Left lung (tissue), 14 donors: ENCODE measurements at places on chromosomes 1 and 21. TPM values are rescaled to one million over a fixed set of nuclear protein-coding genes. Genes with fewer than 3 reads are reported as not detected.

Gene PPM1J
- total RNA-seq: 0.93 TPM

Gene RGS13
- 1.4 TPM for total RNA-seq

- DNase-seq: no peak
- H3K36me3 ChIP-seq: no peaks in the 10 kb centered on the region
- peak overlapping the region; percentile 86 for H3K27ac ChIP-seq
- H3K27me3 ChIP-seq: no peaks in the 10 kb centered on the region
- H3K4me3 ChIP-seq: peak overlapping the region; percentile 79
These were observed 314 bp downstream of the DPH5 start for GRCh38 chr1:101025283-101025656.

GRCh38 chr1:87155170-87155569 lies 173.5 kb upstream of the LMO4 start:
- no peaks in the 10 kb centered on the region for H3K36me3 ChIP-seq
- H3K27me3 ChIP-seq: peaks cover 9% of the 10 kb centered on the region
- no peak overlapping the region for H3K27ac ChIP-seq

DNA sequence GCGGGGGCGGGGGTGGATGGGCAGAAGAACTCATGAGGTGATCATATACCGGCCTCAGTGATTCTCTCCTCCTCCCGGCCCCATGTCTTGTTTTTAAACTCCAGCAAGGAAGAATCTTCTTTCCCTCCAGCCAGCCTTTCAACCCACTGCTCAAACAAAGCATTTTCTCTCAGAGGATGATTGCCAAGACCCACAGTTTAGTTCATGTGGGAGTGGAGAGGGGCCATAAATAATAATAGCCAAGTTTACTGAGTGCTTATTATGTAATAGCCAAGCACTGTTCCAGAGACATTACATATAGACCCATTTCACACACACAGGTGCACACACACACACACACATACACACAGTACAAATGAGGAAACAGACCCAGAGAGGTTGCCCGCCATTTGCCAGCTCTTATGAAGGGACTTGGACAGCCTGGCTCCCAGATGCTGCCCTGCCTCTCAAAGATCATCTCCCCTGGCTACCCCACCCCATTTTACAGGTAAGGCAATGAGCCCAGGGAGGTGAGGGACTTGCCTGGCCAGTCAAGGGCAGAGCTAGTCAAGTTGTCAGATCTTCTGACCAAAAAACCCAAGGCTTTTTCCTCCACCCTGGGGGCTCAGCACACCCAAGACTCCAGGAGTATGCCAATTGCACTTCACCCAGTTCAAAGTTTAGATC lies 18.0 kb upstream of the BCAR3 start:
- H3K27me3 ChIP-seq: no peaks in the 10 kb centered on the region
- H3K27ac ChIP-seq: no peak overlapping the region
- no peak overlapping the region for H3K4me3 ChIP-seq
- H3K4me1 ChIP-seq: peaks cover 19% of the 10 kb centered on the region
- no peak for DNase-seq

- H3K27ac ChIP-seq: no peak overlapping the region
- H3K4me3 ChIP-seq: no peak overlapping the region
- H3K4me1 ChIP-seq: no peaks in the 10 kb centered on the region
- no peaks in the 10 kb centered on the region for H3K27me3 ChIP-seq
- no peak for DNase-seq
- H3K36me3 ChIP-seq: no peaks in the 10 kb centered on the region
These were observed 68.6 kb downstream of the SPAG17 start for GRCh38 chr1:118116401-118116800.

DNA sequence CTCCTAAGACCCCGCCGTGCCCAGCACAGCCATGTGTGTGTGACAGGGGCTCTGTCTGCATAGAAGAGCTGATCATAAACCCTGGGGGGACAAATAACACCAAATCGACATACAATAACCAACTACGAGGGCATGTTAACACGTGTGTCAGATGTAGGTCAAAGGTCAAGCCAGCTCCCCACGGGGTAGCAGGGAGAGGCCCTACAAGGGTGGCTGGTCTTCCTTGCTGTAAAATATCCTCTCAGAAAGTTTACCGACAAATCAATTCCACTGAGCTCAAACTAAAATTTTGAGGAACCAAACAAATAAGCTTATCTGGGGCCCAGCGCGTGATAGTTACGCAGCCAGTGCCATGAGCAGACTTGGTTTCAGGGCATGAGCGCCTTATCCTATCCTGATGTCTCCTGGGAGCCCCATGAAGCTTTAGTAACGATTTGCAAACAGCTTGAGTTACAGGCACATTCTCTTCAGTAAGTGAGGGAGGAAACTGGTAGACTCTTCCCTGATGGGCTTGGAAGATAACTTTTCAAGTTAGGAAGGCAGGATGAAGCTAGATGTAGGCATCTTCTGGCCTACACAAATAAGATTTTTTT lies 2.7 kb upstream of the TMPRSS3 start:
- H3K27me3 ChIP-seq: no peaks in the 10 kb centered on the region
- H3K36me3 ChIP-seq: no peaks in the 10 kb centered on the region
- no peaks in the 10 kb centered on the region for H3K4me1 ChIP-seq
- no peak overlapping the region for H3K4me3 ChIP-seq
- no peak overlapping the region for H3K27ac ChIP-seq
- DNase-seq: no peak

DNA sequence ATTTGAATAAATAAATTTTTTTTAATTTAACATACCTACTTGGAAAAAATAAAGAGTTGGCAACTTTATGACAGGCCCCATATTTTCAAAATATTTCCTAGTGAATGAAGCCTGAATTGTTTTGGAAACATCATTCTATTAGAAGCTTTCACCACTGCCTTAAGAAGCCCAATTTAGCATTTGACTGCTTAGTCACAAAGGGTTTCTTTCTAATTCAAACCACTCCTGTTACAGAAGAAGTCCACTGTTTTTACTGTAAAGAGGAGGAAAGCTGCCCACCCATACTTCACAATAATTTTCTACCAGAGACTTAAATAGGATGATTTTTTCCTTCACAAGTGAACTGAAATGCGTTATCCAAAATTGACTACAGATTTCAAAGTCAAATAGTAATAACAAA lies 534.6 kb upstream of the PTBP2 start:
- DNase-seq: no peak
- no peak overlapping the region for H3K4me3 ChIP-seq
- H3K4me1 ChIP-seq: no peaks in the 10 kb centered on the region
- H3K36me3 ChIP-seq: no peaks in the 10 kb centered on the region
- H3K27me3 ChIP-seq: no peaks in the 10 kb centered on the region

GRCh38 chr1:225774281-225775147 lies 3.1 kb upstream of the SRP9 start:
- H3K27me3 ChIP-seq: no peaks in the 10 kb centered on the region
- peaks cover 37% of the 10 kb centered on the region for H3K4me1 ChIP-seq
- DNase-seq: no peak
- H3K27ac ChIP-seq: no peak overlapping the region
- H3K4me3 ChIP-seq: no peak overlapping the region
- no peaks in the 10 kb centered on the region for H3K36me3 ChIP-seq

Gene SPATA46
- not detected for total RNA-seq

DNA sequence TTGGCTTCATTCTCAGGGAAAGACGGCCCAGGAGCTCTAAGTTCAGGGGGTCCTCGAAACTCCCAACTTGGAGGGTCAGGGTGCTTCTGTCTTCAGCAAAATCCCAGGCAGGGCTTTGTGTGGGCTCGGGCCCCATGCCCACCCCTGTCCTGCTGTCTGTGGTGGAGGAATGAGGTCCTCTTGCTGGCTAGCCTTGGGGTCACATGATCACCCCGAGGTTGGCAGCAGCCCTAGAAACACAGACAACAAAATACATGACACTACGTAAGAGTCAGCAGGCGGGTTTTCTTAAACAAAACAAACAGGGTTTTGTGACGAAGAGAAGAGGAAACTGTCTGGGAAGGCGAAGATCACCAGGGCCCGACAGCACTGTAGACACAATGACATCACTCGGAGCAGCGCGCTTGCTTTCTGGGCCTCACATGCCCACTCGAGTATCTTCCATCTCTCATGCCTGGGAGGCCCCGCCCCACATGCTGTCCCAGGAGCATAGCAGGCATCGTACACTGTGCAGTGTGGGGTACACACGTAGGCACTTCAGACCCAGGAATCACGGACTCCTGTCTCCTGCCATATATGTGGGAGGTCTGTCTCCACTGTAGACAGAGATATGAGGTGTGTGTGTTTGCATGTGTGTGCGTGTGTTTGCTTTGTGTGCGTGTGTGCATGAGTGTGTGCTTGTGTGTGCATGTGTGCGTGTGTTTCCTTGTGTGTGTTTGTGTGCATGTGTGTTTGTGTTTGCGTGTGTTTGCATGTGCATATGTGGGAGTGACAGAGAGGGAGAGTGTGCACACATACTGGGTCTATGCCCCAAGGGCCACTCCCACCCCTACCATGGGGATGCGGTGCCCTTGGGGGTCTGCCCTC lies 94.7 kb downstream of the SIK1 start:
- H3K4me3 ChIP-seq: no peak overlapping the region
- DNase-seq: peak; percentile 92
- H3K36me3 ChIP-seq: no peaks in the 10 kb centered on the region
- no peaks in the 10 kb centered on the region for H3K27me3 ChIP-seq
- H3K4me1 ChIP-seq: peaks cover 20% of the 10 kb centered on the region
